Activated CD4-positive, alpha-beta T cell treated with anti-CD3 and anti-CD28 coated beads for 36 hours (primary cell): ENCODE measurements at places on chromosomes 4 and X.

DNA sequence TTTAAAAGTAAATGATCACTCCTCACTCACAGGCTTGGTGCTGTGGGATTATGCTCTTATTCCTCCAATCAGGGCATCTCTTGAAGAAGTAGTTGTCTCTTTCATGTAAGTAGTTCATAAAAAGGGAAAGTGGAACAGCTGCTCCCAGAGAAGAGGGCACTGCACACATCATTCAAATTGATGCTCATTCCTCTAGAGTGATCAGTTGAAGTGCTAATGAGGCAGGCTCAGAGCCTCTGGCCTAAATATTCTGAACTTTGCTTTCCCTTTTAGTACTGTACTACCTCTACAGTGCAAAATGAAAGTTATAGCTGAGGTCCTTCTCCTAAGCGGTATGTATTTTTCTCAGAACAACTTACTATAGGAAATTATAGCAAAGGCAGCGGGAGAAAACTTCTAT is 1453.1 kb downstream of the ARAP2 start:
- no peak for DNase-seq

DNA sequence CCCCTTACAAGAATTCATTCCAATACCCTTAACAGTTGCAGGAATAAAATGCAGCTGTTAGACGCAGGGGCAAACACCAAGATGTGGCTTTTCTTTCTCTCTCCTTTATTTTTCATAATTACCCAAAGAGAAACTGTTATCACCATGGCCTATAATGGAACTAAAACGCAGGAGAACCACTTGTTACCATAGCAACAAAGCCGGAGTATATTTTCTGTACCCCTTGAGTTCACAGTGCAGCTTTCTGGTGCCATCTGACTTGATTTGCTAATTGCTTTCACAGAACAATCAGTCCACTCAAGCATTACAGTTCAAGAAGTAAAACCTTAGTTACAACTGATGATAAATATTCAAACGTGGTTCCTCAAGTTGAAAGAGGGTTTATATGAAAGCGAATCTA is 157.9 kb downstream of the AMELX start:
- no peak for DNase-seq

- no peak for DNase-seq
These were observed 67.9 kb downstream of the GAB1 start for GRCh38 chr4:143404555-143404954.

- no peak for DNase-seq
These were observed 7.6 kb downstream of the ENPEP start for GRCh38 chr4:110483516-110483915.

GRCh38 chrX:149825424-149825823 is 43.7 kb downstream of the MAGEA9 start:
- peak; percentile 72 for DNase-seq

DNA sequence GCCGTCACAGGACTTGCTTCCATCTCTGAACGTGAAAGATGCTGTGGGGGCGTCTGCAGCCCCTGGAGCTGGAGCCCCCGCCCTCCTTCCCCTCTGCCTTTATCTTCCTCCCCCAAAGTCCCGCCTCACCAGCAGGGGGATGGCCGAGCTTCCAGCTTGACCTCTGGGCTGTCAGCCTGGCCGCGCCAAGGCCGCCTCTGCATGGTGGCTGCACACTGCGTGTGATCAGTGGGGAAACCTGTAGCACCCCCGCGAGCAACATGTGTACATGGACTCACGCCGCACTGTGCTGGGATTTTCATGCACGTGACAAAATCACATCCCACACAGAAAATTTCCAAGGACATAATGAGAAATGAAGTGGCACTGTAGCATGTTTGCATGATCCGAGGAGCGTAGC is 26.5 kb upstream of the PSAPL1 start:
- no peak for DNase-seq

DNA sequence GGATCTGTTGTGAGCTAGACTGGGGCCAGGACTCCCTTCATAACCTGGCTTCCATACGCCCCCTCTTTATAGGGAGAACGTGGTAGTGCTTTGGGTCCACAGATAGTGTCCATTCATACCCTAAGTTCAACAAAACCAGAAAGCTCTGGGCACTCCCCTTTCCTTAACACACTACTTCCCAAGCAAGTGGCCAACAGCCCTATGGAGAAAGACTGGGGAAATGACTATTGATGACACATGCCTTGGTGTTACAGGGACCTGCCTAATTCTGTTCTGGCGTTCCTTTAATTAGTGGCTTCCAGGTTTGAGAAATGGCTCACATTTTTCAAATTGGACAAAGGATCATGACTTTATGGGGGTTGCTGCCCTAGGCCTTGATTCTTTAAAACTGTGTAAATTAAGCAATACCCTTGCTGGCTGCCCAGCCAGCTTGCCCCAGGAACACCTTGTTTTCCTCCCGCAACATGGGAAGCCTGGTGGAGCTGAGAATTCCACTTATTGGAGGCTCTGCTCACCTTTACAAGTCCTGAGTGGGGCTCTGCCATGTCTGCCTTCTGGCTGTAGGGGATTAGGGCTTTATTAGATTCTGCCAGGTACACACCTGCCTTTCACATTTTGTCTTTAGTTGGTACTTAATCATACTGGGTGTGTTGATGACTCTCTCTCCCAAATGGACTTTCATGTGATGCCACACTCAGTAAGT is 61.1 kb downstream of the RGS12 start:
- no peak for DNase-seq

GRCh38 chrX:134683351-134684005 is 25.2 kb upstream of the PLAC1 start:
- DNase-seq, result no peak

- DNase-seq, result no peak
These were observed 63.4 kb downstream of the FHDC1 start for GRCh38 chr4:152999346-153000075.
